CD8-positive, alpha-beta memory T cell (primary cell): ENCODE measurements at places on chromosomes 1 and 21. TPM values are rescaled to one million over a fixed set of nuclear protein-coding genes. Genes with fewer than 3 reads are reported as not detected.
A peak's percentile ranks its signal among the peaks of the same experiment; 100 is the strongest.

- no peak overlapping the region for H3K4me3 ChIP-seq
- no peaks in the 10 kb centered on the region for H3K27me3 ChIP-seq
- DNase-seq = no peak
These were observed 46.3 kb upstream of the NTPCR start for GRCh38 chr1:232904131-232904530.

DNA sequence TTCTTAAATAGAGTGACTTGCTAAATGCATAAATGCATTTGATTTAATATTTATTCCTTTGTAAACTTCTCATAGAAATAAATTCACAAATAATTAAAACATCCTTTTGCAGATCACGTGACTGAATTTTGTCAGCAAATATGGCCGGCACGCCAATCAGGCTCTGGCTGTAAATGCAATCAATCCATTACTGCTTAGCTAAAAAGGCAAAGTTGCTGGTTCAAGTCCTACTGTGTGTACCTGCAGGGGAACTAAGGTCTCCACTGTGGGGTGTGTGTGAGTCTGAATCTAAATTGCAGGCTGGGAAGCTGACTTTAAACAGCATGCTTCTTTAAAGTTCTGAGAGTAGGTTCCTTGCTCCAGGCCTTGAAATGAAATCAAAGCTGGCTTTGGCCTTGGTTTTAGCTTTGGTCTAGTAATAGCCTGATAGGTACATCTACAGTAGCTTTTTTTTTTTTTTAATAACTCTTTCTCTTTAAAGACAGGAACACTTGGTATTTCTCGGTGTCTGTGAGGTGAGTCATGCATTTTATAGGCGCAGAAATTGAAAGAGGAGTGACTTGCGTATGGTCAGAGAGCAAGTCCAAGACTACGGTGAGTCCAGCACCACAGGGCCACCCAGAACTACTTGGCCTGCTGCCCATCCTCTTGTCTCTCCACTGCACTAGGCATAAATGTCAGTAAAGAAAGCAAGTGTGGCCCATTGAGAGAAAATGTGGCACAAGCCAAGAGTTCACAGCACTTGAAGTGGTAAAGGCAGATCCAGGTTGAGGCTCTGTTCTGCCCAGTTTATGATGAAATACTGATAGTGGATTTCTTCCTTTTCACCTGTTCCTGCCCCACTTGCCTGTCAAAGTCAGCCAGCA, 36.2 kb upstream of the LYST start:
- no peaks in the 10 kb centered on the region for H3K36me3 ChIP-seq
- H3K4me3 ChIP-seq = no peak overlapping the region
- H3K27ac ChIP-seq = no peak overlapping the region
- H3K27me3 ChIP-seq = no peaks in the 10 kb centered on the region
- H3K4me1 ChIP-seq = no peaks in the 10 kb centered on the region
- no peak for DNase-seq

GRCh38 chr1:167517535-167518330, 596 bp downstream of the CD247 start:
- H3K36me3 ChIP-seq = peaks cover 8% of the 10 kb centered on the region
- H3K27ac ChIP-seq = peak overlapping the region; percentile 97
- peak; percentile 81 for DNase-seq
- no peaks in the 10 kb centered on the region for H3K27me3 ChIP-seq
- peaks cover 47% of the 10 kb centered on the region for H3K4me1 ChIP-seq

- no peak for DNase-seq
- no peaks in the 10 kb centered on the region for H3K27me3 ChIP-seq
- H3K4me1 ChIP-seq = peaks cover 9% of the 10 kb centered on the region
- H3K4me3 ChIP-seq = no peak overlapping the region
These were observed 7.0 kb upstream of the BMP8B start for GRCh38 chr1:39795651-39796050.

GRCh38 chr1:48726557-48727215, 50.0 kb downstream of the BEND5 start:
- no peak overlapping the region for H3K4me3 ChIP-seq
- no peak overlapping the region for H3K27ac ChIP-seq
- no peaks in the 10 kb centered on the region for H3K4me1 ChIP-seq
- no peak for DNase-seq

Gene RGS5
- total RNA-seq = 3.0 TPM
